Stimulated activated CD8-positive, alpha-beta memory T cell treated with anti-CD3 and anti-CD28 coated beads, Interleukin-4, amount 100 ng/mL, for 1 hour (primary cell): ENCODE measurements at places on chromosomes 3 and 15.

DNA sequence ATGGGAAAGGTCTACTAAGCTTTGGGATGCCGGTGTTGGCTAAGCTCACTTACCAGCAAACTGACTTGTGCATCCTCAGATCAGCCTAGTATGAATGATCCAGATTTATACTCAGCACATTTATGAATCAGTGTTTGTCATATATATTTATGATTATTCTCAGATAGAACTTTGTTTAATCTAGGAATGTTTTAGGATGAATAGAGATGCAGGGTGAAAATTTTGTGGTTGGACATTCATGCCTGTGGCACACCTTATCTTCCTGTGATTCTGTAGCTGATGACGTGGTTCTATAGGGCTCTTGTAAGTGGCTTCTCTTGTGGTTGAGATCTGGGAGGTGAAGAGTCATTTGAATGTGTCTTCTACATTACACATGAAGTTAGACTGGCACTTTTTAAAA lies 11.4 kb downstream of the CDIN1 start:
- no peak for DNase-seq

- no peak for DNase-seq
Observed at GRCh38 chr3:40771112-40771511, 246.4 kb downstream of the ZNF621 start.

DNA sequence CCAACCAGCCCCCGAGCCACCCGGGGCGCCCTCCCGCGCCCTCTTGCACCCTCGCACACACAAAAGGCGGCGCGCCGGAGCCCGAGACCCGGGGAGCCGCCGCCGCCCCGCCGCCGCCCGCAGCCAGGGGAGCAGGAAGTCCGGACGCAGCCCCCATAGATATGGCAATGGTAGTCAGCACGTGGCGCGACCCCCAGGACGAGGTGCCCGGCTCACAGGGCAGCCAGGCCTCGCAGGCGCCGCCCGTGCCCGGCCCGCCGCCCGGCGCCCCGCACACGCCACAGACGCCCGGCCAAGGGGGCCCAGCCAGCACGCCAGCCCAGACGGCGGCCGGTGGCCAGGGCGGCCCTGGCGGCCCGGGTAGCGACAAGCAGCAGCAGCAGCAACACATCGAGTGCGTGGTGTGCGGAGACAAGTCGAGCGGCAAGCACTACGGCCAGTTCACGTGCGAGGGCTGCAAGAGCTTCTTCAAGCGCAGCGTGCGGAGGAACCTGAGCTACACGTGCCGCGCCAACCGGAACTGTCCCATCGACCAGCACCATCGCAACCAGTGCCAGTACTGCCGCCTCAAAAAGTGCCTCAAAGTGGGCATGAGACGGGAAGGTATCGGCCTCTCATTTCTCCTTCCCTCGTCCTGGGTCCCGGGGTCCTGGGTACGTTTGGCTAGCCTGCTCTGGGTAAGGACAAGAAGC lies 1.6 kb downstream of the NR2F2 start:
- DNase-seq, result no peak

DNA sequence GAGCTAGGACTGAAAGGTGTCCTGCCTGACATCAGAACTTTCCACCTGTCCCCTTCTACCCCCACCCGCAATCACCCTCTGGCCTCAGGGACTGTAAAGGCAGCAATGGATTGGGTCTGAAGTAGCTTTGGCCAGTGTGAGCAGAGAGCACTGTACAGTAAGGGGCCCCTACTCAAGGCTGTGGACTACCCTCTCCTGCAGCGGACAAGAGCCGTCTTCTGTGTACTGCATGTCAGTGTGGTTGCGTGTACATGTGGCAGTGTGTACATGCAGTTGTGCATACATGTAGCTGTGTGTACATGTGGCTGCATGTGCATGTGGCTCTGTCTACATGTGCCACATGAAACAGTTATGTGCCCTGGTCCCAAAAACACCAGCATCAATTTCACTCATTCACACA lies 205.9 kb upstream of the LINGO1 start:
- no peak for DNase-seq

DNA sequence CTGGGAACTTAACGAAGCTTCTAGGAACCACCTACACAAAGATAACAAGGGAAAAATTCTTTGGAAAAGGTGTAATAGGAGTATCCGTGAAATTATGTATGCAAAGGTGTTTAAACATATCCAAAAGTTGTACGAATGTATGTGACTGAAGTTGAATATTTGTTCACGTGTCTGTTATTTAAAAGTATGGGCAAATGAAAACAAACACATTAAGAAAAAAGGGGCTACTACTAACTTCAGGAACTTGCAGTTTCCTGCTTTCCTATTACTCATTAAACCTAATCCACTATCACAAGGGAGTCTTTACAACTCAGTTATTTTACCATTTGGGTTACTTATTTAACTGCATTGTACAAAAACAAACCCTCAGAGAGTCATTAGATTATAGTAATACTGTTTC lies 33.9 kb upstream of the GRAMD1C start:
- DNase-seq, result no peak

DNA sequence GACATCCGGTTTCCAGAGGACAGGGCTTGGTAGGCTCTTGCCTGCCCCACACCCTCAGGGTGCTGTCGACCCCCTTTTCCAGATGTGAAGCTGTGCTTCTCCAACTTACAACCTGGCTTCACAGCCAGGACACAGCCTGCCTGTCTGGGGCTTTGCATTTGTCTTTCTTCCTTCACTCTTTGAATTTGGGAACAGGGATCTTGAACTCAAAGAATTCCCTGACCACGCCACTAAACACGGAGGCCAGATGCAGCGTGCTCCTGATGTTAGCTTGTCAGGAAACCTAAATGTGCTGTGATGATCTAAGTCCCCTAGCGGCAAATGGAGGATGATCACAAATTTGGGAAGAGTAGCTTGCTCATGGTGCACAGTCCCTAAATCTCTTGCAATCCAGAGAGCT lies 244.8 kb upstream of the RGMA start:
- no peak for DNase-seq

- no peak for DNase-seq
Observed at GRCh38 chr15:89090791-89091626, 2.8 kb downstream of the ABHD2 start.
